ENCODE measurements at places on chromosomes 4 and X. TPM values are rescaled to one million over a fixed set of nuclear protein-coding genes. Genes with fewer than 3 reads are reported as not detected.

Gene AMBN
- not detected for total RNA-seq

Gene ZNF674
- 5.3 TPM for total RNA-seq

Gene LDB2
- total RNA-seq, result not detected

Gene UBE2A
- total RNA-seq, result 72.3 TPM

Gene RASL11B
- total RNA-seq, result 0.10 TPM

Gene RNF128
- total RNA-seq, result not detected

- H3K4me3 ChIP-seq, result no peak overlapping the region
- H3K27ac ChIP-seq, result no peak overlapping the region
- peaks cover 8% of the 10 kb centered on the region for H3K36me3 ChIP-seq
- DNase-seq, result no peak
- peaks cover 18% of the 10 kb centered on the region for H3K4me1 ChIP-seq
- no peaks in the 10 kb centered on the region for H3K27me3 ChIP-seq
Observed at GRCh38 chr4:103100691-103101090, 1.1 kb upstream of the BDH2 start.

DNA sequence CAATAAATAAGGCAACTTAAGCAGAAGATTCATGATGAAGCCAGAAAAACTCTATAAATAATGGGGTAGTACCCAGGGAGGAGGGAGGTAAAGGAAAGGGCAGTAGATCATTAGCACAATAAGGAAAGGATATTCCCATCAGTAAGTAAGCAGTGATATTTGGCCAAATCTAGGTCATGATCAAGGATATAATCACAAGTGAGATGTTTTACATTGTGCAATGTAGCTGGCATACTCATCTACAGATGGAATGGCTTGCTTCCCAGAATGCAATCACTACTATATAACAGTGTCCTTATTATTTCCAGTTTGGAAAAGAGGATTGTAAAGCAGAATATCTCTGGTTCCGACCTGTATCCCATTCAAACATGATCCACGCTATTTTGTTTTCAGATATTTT lies 483.4 kb downstream of the RPA4 start:
- no peak overlapping the region for H3K27ac ChIP-seq
- H3K4me1 ChIP-seq, result no peaks in the 10 kb centered on the region
- DNase-seq, result no peak
- no peaks in the 10 kb centered on the region for H3K36me3 ChIP-seq
- no peak overlapping the region for H3K4me3 ChIP-seq

DNA sequence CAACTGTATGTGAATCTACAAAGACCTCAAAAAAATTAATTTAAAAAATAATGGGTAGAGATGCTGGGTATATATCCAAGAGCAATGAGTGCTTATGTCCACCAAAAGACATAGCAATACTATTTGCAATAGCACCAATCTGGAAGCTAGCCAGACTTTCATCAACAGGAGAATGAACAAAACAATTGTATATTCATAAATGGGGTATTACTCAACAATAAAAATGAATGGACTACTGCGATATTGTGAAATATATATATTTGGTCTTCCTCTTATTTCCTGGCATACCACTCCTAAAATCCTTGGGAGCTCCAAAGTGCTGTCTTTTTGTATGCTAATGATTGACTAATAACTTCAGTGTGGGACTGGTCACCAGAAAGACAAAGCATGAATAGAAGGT lies 77.5 kb downstream of the MSN start:
- H3K36me3 ChIP-seq, result peaks cover 54% of the 10 kb centered on the region
- H3K27me3 ChIP-seq, result no peaks in the 10 kb centered on the region
- no peak overlapping the region for H3K4me3 ChIP-seq
- DNase-seq, result no peak
- peak overlapping the region; percentile 57 for H3K27ac ChIP-seq

DNA sequence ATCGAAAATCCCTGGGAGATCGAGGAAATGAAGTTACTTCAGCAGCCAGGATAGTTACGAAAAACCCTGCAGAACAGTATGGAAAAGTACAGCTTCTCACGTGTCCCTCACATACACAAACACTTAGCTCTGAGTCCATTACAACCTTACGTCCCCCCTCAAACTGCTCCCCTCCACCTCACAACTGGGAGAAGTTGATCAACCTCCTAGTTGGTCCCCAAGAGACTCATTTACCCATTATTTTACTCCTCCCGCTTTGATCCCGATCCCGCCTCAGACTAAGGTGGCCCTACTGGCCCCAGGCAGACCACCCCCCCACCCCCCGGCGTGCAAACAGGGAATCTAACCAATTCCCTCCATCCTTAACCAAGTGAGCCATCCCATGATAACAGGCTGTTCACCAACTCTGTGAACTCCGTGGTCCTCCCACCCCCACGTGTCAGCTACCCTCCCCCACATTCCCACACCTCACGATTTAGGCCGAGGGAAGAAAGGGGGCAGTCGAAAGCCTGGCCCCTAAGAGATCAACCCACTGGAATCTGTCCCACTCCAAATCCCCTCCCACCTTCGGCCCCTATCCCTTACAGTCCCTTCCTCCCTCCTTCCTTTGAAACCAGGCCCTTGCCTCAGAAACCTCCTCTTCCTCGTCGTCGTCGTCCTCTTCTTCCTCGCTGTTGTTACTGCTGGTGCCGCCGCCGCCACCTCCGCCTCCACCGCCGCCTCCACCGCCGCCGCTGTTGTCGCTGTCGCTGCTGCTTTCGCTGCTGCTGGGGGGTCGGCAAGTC lies 755 bp downstream of the ANKRD17 start:
- peak overlapping the region; percentile 100 for H3K27ac ChIP-seq
- peaks cover 22% of the 10 kb centered on the region for H3K36me3 ChIP-seq
- H3K27me3 ChIP-seq, result no peaks in the 10 kb centered on the region
- peaks cover 67% of the 10 kb centered on the region for H3K4me1 ChIP-seq
- H3K4me3 ChIP-seq, result peak overlapping the region; percentile 99

DNA sequence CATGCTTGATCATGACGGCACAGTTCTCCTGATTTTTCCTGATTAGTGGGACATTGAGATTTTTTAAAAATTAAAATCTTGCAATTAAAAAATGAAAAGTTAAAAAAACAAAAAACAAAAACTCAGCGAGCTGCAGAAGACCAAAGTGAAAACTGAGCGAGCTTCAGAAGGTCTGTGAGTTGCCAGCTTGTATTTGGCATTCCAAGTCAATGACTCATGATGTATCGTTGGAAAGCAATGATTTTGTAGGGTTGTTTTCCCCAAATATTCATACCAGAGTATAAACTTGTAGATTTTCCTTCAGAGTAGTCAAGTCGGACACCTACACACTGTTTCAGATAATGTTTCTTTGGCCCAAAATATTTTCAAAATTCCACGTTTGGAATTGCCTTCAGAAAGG lies 76.9 kb downstream of the LRRC66 start:
- H3K27me3 ChIP-seq, result no peaks in the 10 kb centered on the region
- no peak overlapping the region for H3K4me3 ChIP-seq
- H3K27ac ChIP-seq, result no peak overlapping the region
- H3K36me3 ChIP-seq, result no peaks in the 10 kb centered on the region

DNA sequence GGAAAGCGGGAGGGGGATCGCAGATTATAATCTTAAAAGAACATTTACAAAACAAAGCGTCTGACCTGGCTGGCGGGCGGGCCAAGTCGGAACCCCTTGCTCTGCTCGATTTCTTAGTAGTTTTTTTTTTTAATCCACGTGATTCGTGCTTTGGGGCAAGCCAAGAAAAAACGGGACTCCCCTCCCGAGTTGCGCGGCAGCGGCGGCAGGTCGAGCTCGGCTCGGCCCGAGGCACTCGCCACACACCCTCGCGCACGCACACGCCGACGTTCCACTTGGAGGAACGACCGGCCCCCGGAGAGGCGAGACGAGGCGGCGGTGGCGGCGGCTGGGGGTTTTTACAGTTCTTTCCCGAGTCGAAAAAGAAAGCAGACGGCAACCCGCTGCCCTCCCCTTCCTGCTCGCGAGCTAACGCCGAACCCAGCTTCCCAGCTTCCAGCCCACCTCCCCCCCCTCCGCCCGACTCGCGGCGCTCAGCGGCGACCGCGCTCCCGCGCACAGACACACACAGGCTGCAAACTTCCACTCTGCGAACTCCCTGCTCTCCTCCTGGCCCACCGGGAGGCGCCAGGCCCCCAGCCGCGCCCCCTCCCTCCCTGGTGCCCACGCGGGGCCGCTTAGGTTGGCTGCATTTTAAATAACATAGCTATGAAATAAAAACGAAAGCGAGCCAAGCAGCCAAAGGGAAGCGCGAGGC lies 1.2 kb downstream of the BCOR start:
- H3K4me3 ChIP-seq, result peak overlapping the region; percentile 91
- H3K4me1 ChIP-seq, result peaks cover 34% of the 10 kb centered on the region
- peaks cover 14% of the 10 kb centered on the region for H3K36me3 ChIP-seq
- DNase-seq, result peak; percentile 70

DNA sequence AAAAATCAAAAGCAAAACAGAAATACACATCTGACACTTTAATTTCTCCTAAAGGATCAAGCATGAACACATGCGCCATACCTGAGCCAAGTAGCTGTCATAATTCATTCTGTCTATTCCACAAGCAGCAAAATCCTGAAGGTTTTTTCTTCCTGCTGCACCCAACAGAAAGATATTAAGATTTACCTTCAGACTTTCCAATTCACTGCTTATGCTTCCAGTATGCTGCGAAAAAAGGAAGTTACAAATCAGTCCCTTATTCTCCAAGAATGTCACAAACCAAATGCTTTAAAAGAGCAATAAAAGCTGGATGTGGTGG lies 29.2 kb upstream of the FGFBP2 start:
- no peak overlapping the region for H3K4me3 ChIP-seq
- peaks cover 16% of the 10 kb centered on the region for H3K27me3 ChIP-seq
- no peaks in the 10 kb centered on the region for H3K36me3 ChIP-seq
- no peak for DNase-seq
- H3K4me1 ChIP-seq, result peaks cover 7% of the 10 kb centered on the region

- DNase-seq, result no peak
- H3K4me1 ChIP-seq, result no peaks in the 10 kb centered on the region
- H3K27ac ChIP-seq, result no peak overlapping the region
- H3K36me3 ChIP-seq, result no peaks in the 10 kb centered on the region
- peaks cover 5% of the 10 kb centered on the region for H3K27me3 ChIP-seq
Observed at GRCh38 chr4:73575660-73576059, 44.6 kb downstream of the RASSF6 start.

Measured in activated CD4-positive, alpha-beta T cell treated with anti-CD3 and anti-CD28 coated beads, Interleukin-2, amount 10 ng/mL, durations not matched to agents 7 days and 5 days (primary cell).